RPMI8226 (cell line): ENCODE measurements at places on chromosomes 7 and 10.

GRCh38 chr7:120783273-120783672 is 74.7 kb downstream of the TSPAN12 start:
- no peak for DNase-seq

DNA sequence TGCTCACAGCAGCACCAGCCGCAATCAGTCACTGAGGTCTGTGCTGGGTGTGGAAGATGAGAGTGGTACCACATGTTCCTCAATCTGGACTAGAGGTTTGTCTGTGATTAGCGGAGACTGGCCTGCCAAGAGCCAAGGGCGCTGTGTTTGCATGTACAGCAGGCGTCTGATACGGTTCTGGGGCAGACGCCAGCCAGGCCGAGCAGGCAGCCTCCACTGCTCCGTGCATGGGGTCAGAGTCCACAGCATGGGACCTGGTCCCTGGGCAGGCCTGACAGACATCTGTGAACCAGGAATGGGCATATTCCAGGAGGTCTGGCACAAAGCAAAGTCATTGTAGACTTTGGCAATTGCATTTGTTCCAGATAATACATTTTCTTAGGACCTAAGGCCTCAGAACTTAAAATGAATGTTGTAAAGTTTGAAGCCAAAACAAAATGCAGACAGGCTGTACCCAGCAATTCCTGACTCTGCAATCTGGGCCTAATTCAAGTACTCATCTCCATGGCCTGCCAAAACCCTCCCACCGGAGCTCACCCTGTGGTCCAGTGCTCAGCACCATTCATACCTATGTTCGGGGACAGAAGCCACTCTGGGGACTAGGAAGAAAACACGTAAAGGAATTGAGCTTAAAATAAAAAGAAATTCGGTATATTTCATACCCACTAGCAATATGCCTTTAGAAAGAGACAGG is 50.0 kb upstream of the FAM20C start:
- DNase-seq = no peak

GRCh38 chr10:77975086-77975666 is 48.6 kb upstream of the DLG5 start:
- DNase-seq = no peak

GRCh38 chr10:12833451-12833850 is 168.1 kb downstream of the CCDC3 start:
- no peak for DNase-seq

DNA sequence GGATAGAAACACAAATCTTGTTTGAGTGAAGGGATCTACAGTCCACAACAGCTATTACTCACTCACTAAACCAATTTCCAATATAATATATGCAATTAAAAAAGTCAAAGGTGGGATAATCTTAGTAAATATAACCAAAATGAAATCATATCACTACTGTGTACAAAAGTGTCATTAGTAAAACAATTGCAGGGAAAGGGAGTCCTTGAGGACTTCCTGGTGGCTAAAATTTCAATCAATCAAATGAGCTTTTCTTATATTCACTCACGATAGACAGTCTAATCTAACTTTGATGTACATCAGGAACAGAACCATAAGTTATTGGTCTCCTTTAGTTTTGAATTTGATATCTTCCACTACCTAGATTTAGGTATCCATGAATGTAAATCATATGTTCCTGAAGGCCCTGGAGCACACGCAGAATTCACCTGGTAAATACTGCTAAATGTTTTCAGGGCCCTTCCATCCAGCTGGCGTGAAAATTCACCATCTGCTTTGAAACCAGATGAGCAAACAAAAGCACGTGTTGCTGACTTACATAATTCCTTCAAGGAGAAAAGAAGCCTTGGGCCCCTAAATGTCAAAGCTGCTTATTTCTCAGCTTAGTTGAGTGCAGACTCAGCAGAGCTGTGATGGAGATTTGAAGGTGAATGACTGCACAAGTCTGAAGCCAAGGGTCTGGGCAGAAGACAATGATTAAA is 159.3 kb upstream of the TMEM196 start:
- peak; percentile 28 for DNase-seq

GRCh38 chr7:142636751-142637150 is 112.5 kb upstream of the PRSS1 start:
- DNase-seq = no peak

DNA sequence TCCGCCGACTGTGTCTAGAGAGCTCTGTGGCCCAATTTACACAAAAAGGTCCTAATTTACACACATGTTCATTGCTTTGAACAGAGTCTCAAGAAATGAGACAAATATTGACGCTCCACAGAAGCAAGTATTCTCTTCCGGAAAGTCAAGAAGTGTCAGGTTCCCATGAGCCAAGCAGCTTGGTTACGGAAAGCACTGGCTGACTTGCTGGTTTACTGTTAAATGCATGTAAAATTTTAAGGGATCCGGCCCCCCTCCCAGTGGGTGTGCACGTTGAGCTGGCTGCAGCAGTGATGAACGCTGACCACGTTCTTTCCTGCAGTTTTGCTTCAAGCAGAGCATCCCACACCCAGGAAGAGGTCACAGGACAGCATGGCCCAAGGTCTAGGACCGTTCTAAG is 76.8 kb downstream of the DIP2C start:
- DNase-seq = no peak

DNA sequence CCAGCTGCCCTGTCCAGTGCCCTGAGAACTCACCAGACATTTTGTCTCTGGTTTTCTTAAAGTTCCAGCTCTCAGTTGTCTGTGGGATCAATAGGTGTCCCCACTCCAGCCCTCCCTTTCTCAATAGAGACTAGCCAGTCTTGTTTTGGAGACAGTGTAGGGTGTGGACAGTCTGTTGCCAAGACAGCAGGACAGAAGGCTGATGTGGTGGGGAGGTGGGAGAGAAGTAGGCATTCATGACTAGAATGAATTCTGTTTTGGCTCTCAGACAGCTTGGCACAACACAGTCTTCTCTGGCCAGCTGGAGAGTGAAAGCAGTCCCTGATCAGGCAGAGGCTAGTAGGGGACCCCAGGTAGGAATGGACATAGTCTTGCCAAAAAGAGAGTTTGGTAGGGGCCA is 467.0 kb upstream of the PODXL start:
- no peak for DNase-seq

- no peak for DNase-seq
Measured at GRCh38 chr7:362402-363096, 72.6 kb downstream of the FOXL3 start.

- DNase-seq = no peak
Measured at GRCh38 chr10:97882142-97883091, 32.8 kb downstream of the GOLGA7B start.

DNA sequence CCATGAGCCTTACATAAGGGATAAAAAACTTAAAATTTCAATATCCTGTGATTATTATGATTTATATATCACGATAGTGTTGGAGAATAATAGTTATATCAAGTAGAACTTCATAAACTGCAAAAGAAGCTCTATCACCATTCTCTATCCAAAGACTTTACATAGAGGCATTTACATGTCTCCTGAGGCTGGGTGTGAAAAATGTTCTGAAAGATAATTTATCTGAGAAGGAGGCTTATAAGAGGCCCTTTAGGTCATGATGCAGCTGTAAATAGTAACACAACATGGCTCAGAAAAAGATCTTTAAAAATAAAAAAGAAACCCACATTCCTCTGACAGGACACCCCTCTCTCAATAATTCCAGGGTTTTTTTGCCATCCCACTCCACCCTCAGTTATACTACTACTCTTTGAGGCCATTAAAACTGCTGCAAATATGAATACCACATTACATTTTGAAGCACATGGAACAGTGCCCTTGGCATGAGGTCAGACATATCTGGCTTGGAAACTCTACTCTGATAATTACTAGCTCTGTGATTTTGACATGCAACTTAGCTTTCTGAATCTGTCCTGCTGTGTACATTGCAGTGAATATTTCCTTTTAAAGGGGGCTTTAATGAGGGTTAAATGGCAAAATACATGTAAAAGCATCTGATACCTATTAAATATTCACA is 55.5 kb downstream of the SLC16A12 start:
- no peak for DNase-seq

DNA sequence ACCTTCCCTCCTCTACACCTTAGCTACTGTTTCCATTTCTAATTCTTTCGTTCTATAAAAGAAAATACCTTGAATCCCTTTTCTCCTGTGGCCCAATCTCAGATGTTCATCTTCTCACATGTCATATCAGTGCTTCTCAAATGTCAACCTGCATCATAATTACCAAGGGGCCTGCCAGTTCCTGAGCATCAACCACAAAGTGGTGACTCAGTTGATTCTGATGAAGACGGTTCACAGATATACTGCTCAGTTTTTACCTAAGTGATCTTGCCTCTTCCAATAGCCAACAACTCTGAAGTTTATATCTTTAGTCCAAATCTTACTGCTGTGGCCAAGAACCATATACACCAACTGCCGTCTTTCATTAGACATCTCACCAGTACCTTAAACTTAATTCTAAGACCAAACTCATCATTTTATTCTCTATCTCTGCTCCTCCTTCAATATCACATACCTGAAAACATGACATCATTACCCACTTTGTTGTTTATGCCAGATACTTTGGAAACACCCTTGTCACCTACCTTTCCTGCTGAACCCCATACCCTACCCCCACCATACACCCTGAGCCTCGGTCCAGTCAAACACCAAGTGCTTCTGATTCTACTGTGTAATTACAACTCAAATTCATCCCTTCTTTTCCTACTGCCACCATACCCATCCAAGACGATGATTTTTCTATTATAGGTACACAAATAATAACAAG is 115.5 kb downstream of the LMBR1 start:
- DNase-seq = no peak

DNA sequence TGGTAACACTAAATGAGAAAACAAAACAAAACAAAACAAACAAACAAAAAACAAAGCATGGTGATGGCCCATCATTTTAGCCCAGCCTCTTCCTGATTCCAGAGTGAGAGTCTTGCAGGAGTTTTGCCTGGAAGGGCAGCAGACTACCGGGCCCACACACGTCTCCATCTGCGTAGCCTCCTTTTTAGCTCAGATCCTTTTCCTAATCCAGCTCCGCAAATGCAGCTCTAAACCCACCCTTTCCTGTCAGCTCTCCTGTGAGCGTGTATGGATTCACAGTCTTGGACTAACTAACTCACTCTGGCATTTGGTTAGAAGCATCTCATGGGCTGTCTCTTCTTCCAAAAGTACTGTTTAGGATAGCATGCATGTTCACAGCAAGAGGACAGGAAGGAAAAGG is 14.0 kb downstream of the OR9A4 start:
- DNase-seq = no peak

- DNase-seq = peak; percentile 10
Measured at GRCh38 chr7:18201350-18201749, 173.7 kb upstream of the PRPS1L1 start.

DNA sequence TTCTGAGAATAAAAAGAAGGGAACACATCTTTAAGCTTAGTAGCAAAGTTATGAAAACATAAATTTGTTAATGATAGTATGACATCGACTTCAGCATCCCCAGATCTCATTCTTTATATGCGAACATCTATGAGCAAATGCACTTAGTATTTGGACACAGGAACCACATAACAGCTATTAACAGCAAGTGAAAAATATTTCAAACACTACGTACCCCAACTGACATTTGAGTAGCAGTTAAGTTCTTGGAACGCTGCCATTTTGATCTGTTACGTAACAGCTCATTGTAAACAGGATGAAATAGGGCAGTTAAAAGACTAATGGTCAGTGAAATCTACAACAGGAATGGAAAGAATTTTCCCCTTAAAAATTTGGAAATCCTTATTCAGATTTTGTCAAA is 428.9 kb downstream of the TNS3 start:
- DNase-seq = no peak

GRCh38 chr7:39269034-39269433 is 291.3 kb downstream of the POU6F2 start:
- no peak for DNase-seq

- no peak for DNase-seq
Measured at GRCh38 chr7:37028909-37029440, 304.7 kb upstream of the AOAH start.

- no peak for DNase-seq
Measured at GRCh38 chr10:45204954-45205775, 110.2 kb downstream of the OR13A1 start.

DNA sequence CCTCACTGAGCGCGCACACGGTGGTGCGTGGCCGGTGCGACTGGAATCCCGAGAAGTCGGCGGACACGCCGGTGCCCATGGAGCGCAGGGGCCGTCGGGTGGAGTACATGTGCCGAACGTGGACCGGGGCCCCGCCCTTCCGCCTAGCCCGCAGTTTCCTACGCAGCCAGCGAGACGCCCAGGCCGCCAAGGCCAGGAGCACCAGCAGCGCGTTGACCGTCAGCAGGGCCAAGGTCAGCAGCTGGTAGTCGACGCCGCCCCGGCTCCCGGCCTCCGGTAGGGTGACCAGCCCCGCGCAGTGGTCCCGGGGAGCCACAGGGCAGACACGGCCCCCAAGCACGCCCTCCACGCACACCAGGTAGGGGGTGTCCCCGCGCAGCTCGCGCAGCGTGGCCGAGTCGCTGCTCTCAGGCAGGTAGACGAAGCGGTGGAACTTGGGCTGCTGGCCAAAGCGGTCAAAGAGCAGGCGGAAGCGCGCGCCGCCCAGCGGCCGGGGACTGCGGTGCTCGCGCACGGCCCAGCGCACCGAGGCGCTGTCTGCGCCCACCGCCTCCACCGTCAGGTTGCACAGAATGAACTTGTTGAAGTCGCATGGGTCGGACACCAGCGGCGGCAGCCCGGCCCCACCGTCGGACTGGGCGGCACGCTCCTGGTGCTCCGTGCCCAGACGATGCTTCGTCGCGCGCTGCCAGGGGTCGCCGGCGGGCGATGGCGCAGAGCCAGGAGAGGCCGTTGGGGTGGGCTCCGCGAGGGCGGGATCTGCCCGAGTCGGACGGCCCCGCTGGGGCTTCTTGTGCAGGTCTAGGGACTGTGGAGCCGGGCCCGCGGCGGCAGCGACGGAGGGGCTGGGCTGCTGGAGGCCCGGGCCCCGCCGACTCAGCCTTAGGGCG is 2.2 kb downstream of the TRIL start:
- no peak for DNase-seq

DNA sequence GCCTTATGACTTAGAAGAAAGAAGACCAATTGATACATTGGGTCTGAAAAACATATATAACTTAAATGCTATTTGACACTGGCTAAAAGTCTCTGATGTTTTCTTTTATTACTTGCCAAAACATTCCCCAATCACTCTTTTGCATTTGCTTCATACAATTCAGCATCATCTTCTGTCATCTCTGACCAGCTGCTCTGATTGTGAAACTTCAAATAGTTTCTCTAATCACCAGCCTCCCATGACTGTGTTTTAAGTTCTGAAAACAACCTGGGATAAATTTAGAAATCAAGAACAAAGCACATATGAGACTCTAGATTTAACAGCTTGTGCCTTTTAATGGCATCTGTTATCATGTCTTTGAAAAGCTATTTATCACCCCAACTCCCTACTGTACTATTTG is 208.4 kb upstream of the KCND2 start:
- DNase-seq = no peak

DNA sequence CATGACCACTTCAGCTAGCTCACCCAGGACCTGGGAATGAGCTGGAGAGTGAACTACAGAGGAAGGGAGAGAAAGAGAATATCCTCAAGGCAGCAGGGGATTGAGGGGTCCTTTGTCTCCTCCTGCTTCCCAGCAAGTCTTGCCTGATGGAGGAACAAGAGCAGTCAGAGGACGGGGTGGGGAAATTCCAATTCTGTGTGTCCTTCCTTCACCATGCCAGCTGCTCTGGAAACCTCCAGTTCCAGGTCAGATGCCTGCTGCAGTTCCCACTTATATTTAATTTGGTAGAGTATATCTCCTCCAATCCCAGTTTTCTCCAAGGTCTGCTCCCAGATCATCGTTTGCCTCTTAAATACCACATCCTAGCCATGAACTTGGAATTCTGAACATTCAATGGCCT is 21.4 kb upstream of the LEP start:
- DNase-seq = no peak

GRCh38 chr7:25303281-25304181 is 75.2 kb upstream of the NPVF start:
- DNase-seq = no peak

- DNase-seq = no peak
Measured at GRCh38 chr10:119713744-119714483, 11.9 kb upstream of the INPP5F start.
